HCT116 (cell line): ENCODE measurements at places on chromosomes 13 and 19. TPM values are rescaled to one million over a fixed set of nuclear protein-coding genes. Genes with fewer than 3 reads are reported as not detected.
A peak's percentile ranks its signal among the peaks of the same experiment; 100 is the strongest.

DNA sequence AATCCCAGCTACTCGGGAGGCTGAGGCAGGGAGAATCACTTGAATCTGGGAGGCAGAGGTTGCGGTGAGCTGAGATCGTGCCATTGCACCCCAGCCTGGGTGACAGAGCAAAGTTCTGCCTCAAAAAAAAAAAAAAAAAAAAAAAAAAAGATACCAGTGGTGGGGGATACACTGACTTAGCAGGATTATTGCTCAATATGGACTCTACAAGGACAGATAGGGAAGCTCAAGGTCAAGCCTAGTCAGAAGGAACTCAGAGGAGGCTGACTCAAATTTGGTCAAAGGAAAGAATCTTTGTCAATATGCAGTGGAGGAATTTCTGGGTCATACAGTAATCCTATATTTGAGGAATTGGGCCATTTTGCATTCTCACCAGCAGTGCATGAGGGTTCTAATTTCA lies 6.7 kb upstream of the DIAPH3 start:
- no peak for DNase-seq

DNA sequence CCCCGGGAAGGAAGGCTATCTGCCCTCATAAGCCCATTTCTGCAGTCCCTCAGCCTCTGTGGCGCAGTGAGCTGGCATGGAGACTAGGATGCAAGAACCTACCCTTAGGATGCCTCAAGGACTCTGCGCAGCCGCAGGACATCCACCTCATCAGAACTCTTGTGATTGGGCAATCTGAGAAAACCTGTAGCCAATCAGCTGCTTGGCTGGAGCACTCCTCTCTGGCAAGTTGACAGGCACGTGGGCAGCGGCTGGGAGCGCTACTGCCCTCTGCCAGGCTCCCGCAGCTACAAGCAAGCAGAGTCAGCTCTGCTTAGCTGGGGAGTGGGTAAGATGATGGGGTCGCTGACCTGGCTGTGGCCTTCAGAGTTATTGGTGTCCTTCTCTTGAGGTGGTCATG lies 1.5 kb upstream of the ECSIT start:
- DNase-seq = peak; percentile 96

GRCh38 chr19:35162471-35163326 lies 8.2 kb downstream of the FXYD5 start:
- peak; percentile 85 for DNase-seq

GRCh38 chr13:113562844-113563243 lies 21.7 kb upstream of the TFDP1 start:
- DNase-seq = no peak

DNA sequence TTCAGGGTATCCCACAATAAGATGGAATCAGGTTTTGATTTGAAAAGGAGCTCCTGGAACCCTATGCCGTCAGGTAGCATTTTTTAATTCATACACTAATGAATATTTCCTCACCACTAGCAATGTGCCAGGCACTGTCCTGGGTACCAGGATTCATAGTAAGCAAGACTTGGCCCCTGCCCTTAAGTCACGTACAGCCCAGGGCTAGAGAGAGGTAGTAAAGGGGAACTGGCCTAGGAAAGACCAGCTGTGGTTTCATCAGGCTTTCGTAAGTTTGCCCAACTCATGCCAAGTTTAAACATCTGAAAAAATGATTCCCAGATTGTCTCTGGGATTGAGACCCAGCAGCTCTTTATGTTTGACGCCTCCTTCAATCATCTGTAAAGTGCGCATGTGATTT lies 45.9 kb upstream of the AMER2 start:
- DNase-seq = no peak

GRCh38 chr19:41706741-41707501 lies 1.5 kb upstream of the CEACAM5 start:
- DNase-seq = peak; percentile 69

- no peak for DNase-seq
These were observed 68.0 kb upstream of the GPR183 start for GRCh38 chr13:99374994-99375737.

- peak; percentile 39 for DNase-seq
These were observed 5.0 kb upstream of the LENG1 start for GRCh38 chr19:54164369-54165068.

DNA sequence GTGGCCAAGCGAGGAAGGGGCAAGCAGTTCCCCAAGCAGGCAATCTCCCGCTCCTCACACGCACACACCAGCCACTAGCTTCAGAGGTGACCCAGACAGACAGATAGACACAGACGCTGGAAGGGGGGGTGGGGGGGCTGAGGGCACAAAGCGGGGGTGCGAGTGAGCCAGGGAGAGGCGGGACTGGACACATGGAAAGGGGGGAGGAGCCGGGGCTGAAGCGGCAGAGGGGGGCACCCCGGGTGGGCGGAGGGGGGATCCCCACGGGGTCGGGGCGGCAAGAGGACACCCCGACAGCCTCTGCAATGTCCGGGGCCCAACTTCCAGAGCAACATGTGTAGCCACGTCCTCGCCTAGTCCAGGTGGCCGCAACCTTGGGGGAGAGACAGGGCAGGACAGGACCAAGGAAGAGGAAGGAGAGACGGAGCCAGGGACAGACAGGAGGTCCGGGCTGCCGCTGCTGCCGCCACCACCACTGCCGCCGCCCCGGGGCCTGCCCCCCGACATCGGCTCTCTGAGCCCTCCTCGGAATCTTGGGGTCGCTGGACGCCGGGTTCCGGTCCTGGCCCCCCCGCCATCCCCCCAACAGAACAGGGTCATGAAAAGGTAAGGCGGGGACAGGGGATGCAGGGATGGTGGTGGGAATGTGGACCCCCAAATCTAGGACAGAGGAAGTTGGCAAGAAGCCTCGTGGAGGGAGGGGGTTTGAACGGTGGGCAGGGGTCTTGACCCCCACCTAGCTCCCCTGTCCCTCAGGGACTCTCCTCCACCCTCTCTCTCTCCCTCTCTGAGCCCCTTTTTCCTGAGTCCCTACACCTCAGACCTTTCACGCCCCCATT lies 1.1 kb downstream of the GRIN2D start:
- DNase-seq = no peak

DNA sequence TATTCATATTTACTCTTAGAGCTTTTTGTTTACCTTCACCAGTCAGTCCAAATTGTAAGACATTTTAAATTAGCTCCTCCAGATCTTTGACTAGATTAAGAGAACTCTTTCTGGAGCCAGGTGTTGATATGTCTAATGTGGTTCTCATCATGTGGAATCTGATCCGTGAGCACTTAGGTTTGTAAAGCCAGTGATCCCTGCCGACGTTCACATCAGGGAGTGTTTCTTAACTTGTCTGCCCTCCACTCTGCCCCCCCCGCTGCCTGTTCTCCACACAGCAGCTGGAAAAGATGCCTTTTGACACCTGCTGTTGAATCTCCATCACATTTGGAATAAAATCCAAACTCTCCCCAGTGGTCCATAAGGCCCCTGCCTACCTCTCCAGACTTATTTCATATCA lies 17.7 kb downstream of the METTL21C start:
- DNase-seq = no peak

DNA sequence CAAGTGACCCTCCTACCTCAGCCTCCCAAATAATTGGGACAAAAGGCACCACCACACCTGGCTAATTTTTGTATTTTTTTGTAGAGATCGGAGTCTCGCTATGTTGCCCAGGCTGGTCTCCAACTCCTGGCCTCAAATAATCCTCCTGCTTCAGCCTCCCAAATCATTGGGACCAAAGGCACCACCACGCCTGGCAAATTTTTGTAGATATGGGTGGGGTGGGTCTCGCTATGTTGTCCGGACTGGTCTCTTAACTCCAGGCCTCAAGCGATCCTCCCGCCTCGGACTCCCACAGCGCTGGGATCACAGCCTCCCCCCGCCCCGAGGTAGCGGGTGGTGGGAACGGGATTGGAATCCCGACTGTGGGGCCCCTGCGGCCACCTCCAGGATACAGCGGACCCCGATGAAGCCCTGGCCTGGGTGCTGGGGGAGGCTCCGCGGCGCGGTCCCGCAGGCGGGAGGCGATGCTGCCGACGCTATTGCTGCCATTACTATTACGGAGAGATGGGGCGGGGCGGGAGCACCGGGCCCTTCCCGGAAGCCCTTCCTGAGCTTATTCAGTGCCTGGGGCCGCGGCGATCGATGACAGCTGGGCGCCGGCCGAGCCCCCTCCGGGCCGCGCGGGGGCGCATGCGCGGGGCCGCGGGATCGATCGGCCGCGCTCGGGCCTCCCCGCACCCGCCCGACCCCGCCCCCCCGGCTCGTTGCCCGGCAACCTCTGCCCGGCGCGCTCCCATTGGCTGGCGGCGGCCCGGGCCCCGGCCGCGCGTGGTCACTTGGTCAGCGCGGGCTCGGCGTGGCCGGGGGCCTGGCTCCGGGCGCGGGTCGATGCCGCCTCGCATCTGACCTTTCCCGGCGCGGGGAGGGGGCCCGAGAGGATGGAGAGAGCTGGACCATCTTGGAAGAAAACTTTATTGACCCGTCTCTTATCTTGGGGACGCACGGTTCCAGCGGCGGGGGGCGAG lies 27.9 kb upstream of the ONECUT3 start:
- no peak for DNase-seq

DNA sequence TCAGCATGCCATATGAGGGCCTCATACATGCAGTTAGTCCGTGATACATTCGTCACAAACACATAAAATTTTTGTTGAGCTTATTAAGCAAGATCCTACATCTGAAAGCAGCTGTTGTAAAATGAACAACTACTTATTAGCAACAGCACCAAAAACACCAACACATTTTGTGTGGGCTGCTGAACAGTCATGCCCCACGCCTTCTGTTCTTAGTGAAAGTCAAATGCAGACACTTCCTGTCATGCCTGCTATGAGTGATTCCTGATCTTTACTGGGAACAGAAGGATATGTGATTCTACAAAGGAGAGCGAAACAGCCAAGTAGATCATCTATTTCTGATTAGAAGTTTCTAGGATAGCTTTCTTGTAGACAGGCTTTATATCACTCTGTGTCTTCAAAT lies 4.2 kb upstream of the B3GLCT start:
- no peak for DNase-seq

GRCh38 chr13:95660981-95661581 lies 15.9 kb upstream of the DNAJC3 start:
- DNase-seq = peak; percentile 28

DNA sequence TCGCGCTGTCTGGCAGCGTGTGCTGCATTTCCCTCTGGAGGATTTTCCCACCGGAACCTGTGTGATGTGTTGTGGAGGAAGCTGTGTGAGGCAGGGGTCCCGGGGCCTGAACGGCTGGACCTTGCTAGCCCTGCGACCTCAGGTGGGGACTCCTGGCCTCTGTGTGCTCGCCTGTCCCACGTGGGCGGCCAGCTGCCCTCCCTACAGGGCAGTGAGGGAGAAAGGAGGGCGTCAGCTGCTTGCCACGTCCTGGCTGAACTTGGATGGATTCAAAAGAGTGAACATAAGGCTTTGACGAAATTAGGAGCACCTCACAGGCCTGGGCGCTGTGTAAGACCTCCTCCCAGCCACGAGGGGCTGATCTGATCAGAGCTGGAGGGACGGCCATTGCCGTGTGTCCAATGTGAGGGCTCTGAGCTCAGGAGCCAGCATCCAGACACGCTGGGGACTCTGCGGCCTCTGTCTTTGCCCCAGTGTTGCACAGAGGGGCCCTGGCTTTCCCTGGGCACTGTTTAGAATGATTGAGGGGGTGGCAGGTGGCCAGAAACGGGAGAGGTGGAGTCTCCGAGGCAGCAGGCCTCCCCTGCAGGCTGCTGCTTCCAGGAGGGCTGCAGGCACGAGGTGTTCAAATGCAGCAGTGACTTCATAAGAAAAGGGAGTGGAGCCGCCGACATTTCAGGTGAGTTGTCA lies 13.0 kb downstream of the TFDP1 start:
- no peak for DNase-seq

- DNase-seq = peak; percentile 15
These were observed 67.3 kb downstream of the DOCK9 start for GRCh38 chr13:98910501-98910951.

DNA sequence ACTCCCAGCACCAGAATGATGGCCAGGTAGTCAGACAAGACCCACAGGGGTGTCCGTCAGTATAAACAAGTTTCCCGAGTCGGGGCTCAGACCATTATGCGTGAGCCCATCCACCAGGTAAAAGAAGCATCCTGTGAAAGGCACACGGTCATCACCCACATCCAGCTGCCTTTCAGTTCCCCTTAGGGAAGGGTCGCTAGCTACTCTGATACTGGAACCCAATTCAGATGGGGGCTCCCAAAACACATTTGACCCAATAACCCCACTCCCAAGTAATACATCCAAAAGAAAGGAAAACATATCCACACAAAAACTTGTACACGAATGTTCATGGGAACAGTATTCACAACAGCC lies 66.8 kb downstream of the STK24 start:
- DNase-seq = no peak

DNA sequence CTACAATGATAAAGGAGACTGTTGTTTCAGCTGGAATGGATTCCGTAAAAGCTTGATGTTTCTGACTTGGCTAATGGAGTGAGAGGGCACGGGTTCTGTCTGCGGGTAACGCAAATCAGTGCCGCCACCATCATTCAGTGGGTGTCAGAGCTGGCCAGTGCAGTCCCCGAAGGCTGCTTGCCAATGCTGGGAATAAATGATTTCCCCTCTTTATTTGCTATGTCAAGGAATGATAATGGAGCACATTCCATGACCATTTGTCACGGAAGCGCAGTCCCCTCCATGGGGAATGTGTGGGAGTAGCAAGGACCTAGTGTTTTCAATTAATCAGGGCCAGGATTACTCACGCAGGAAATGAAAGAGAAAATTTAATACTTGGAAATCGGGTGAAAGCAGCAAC lies 899.3 kb downstream of the UQCRFS1 start:
- DNase-seq = no peak

GRCh38 chr13:82092312-82092711 lies 1751.4 kb upstream of the SPRY2 start:
- DNase-seq = no peak

DNA sequence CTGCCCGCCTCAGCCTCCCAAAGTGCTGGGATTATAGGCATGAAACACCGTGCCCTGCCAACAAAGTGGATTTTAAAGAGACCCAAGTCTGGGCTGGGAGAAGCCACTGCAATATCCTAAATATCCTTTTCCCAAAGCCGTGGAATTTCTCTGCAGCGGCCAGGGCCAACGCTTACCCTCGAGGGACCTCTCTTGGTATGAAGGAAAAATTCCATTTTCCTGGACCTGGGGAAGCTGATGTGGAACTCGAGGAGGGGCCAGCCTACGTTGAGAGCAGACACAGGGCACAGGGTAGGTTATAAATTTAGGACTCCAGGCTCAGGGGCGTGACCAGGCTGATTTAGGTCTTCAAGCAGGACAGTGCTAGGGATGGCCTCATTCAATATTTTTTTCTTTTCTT lies 17.7 kb upstream of the UPF1 start:
- no peak for DNase-seq

GRCh38 chr13:113417836-113418721 lies 35.2 kb downstream of the ADPRHL1 start:
- DNase-seq = no peak

RFX1 gene
- total RNA-seq = 16.3 TPM

ONECUT3 gene
- 22.1 TPM for total RNA-seq

TDRD12 gene
- 0.30 TPM for total RNA-seq

ETV2 gene
- total RNA-seq = 1.5 TPM

ICAM4 gene
- not detected for total RNA-seq

TUBB4A gene
- total RNA-seq = 32.5 TPM

ACER1 gene
- total RNA-seq = not detected

CYP4F11 gene
- 17.9 TPM for total RNA-seq

GAPDHS gene
- total RNA-seq = not detected

KCTD15 gene
- 29.2 TPM for total RNA-seq

TGFBR3L gene
- 30.9 TPM for total RNA-seq

TMEM238 gene
- 21.0 TPM for total RNA-seq

SAFB2 gene
- total RNA-seq = 86.9 TPM

CAB39L gene
- 6.1 TPM for total RNA-seq

ACP7 gene
- total RNA-seq = 4.7 TPM
